ENCODE measurements at places on chromosomes 5 and 9.

- no peak for DNase-seq
These were observed 286.1 kb downstream of the ANXA1 start for GRCh38 chr9:73437758-73438157.

DNA sequence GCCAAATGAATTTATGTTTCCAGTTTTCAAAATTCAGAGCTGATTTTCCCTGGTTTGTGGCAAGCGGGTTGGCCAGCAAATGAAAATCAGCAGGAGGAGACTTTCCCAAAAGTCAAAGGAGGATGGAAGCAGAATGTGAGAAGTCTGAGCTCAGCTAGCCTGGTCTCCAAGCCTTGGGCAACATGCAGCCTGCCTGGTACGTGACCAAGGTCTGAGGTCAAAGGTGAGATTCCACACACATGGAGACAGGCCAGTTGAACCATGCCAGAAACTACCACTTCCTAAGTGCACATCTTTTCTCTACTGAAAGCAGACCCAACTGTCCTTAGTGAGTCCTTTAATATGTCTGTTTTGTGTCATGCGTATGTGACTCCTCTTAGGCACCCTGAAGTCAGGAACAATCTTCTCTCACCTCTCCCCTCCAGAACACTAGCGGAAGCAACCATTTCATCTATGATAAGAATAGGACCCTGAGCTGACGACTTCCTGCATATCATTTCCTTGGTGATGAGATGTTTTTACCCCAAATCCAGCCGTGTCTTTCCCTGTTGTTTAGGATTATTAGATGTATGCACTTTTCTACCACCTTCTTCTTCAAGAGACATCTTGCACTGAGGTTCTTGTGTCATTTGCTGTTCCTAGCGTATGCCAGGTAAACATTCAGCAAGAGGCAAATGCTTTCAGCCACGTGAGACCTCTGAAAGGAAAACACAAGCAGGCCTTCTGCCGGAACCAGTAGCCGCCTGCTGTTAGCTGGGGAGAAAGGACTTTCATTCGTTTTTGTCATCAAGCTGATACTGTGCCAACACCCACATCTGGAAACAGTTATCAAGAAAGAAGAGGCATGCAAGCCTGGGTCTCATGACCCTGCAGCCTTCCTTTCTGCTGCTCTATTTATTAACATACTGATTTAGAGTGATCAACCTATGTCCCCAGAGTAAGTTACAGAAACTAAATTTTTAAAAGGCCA, 9.7 kb upstream of the TGFBI start:
- peak; percentile 74 for DNase-seq

GRCh38 chr5:130502702-130503101, 598.4 kb downstream of the CHSY3 start:
- no peak for DNase-seq

DNA sequence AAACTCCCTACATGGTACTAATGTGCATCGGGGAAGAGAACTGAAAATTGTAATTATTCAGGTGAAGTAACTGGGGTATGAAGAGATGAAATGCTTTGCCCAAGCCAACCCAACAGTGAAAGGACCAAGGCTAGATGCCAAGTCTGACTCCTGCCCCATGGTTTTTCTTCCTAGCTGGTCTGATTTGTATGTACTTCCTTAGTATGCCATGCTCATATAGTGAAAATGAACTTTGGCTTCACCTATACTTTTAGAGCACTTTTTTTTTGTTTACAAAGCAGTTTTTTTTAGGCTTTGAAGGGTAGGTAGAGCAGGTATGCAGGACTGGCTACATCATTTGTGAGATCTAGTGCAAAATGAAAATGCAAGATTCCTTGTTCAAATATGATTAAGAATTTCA, 359.4 kb upstream of the RIOK2 start:
- DNase-seq, result no peak

DNA sequence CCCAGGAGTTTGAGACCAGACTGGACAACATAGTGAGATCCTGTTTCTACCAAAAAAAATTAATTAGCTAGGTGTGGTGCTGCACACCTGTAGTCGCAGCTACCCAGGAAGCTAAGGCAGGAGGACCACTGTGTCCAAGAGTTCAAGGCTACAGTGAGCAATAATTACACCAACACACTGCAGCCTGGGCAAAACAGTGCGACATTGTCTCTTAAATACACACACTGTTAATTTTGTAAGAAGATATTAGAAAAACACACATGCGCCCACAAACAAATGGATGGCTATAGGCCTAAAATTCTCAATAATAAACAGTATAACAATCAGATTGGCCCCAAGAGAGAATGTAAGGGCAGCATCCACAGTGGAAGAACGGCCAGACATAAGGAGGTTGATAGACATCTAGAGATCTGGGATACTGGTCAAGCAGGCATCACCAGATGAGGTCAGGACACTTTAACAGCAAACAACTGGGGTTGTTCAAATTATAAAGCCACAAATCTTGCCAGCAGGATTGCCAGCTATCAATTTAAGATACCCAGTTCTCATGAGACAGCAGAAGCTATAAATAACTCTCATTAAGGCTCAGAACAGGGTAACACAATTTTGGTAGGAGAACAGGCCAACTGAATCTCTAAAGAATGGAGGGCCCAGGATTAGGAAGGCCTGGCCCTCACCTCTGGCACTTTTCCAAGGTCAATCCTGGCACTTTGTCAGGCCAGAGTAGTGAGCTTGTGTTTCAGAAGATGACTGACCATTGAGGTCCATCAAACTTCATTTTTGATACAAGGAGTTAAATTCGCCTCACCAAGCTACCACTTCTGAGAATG, 29.5 kb downstream of the GOLPH3 start:
- no peak for DNase-seq

DNA sequence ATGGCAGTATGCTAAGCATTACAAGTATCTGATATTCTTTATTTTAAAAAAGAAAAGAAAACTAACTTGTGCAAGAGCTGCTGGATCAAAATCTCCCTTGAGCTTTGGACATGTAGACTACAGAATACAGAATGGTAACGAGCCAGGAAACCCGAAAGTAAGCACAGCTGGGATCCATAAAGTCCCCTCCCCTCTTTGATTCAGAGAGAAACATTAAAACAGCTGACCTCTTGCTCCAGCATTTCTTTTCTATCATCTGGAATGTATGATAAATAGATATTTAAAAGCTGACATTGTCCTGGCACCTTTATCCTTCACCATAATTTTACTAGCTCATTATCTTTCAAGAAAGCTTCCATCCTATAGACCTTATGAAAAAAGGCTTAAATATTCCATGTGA, 28.2 kb upstream of the LPAR1 start:
- peak; percentile 56 for DNase-seq

DNA sequence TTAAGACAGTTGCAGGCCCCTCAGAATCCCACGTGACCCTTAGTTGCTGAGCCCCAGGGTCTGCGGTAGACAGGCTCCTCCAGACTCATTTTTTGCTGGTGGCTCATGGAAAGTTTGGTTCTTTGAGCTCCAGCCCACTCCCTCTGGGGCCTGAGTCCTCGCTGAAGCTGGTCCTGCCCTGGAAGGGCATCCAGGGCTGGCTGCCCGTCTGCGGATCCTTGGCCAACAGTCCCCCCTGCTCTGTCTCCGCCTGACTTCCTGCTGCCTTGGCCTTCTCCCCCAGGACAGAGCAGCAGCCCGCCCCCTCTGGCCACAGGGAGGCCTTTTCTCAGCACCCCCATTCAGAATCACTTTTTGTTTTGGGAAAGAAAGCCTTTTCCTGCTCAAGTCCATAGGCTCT, 24.4 kb downstream of the SLC6A7 start:
- DNase-seq, result peak; percentile 81

DNA sequence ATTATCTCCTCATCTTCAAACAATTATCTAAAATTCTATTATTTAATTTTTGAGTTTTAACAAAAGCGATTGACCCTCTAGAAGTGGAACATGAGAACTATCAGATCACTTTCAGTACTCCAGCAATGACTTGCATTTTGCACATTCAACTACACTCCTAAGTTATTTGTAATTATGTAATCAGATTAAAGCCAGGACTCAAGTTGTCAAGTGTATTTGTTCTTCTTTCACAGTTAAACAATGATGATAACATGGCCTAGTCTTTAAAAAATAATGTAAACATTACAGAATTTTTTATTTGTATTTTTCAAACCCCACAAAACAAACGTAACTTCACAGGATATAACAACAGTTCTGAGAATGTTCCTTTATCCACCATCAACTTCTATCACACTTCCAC, 2148.9 kb upstream of the ACO1 start:
- no peak for DNase-seq

DNA sequence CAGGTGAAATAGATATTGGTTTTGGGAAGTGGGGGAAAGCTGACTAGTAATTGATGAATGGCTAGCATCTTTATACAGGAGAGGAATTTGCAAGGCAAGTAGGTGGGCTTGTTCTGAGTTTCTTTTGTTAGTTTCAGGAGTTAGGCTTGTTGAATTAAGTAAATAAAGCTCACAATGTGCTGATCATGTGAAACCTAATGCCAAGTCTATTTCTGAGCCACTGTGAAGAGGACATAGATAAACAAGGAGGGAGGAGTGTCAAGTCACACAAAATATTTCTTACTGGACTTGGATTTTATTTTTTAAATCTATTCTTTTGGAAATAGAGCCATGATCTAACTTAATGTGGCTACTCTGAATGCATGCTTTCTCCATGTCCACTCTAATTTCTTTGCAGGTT, 19.9 kb downstream of the GDA start:
- DNase-seq, result no peak

- no peak for DNase-seq
These were observed 23.4 kb downstream of the APTX start for GRCh38 chr9:32978051-32978450.

DNA sequence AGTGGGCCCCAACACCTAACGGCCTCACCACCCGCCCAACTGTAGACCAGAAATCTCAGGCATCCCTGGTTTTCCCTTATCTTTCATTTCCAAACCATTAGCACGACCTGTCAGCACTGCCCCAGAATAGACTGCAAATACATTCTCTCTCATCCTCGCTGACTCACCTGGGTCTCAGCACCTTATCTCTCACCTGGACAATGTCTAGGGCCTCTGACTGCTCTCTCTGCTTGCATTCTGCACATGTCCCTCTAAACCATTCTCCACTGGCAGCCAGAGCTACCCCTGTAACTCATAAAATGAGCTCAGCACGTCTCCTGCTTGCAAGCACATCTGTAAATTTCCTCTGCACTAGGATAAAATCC, 12.7 kb downstream of the CKMT2 start:
- no peak for DNase-seq

GRCh38 chr5:169213479-169213878, 87.5 kb downstream of the SLIT3 start:
- peak; percentile 75 for DNase-seq

All from GM03348 (cell line).